Activated B cell treated with CpG ODN at 0.5 μM for 24 hours (primary cell): ENCODE measurements at places on chromosomes 4 and X.
A peak's percentile ranks its signal among the peaks of the same experiment; 100 is the strongest.

GRCh38 chr4:13627606-13628311 lies at the start of gene BOD1L1:
Gene BOD1L1, minus strand, starts transcription at chr4:13627725. Its CDS starts 138 bp downstream, at chr4:13627587.
- peak; percentile 80 for DNase-seq

DNA sequence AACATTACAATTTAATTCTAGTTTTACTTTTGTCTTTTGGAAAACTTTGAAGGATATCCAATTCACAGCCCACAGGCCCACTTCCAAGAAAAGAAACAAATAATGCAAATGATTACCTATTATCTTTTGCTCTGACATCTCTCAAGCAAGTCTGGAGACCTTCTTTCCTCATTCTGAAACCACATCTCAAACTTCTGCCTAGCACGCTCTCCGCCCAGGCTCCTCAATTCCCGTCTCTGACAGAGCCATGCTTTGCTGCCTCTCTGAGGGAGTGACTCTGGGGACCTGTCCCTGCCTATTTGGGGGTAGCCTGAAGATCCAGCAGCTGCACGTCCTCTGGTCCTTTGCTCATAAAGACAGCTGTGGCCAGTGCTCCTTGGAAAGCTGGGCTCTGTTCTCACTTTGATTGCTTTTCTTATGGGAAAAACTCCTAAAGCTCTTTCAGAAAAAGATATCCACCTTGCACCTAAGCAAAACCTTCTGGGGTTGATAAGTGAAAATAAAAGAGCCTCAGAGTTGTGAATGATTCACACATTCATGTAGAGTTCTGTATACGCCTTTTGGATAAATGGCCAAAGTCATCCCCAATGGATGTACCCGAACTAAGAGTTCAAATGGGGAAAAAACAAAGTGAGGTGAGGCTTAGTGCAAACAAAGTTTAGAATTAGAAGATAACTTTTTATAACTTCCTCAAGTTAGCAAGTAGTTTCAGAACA lies 72.4 kb upstream of the TNIP3 start:
- no peak for DNase-seq

DNA sequence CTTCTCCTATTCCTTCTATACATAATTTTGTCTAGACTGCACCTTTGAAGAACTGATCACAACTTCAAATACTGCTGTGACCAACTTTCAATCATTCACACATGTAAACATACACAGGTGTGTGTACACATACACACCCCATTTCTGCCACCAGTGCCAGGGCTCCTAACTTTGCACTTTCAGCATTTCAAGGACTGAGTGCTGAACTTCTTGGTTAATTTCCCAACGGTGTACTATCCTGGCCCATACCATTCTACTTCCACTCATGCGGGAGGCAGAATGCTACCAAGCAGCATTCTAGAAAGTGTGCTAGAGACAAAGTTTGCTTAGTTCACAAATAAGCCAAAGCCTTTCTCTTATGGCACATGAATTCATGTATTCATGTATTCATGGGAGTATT lies 51.2 kb downstream of the RPGR start:
- DNase-seq, result no peak

- DNase-seq, result no peak
Measured at GRCh38 chrX:24493740-24494581, 28.9 kb downstream of the PDK3 start.

DNA sequence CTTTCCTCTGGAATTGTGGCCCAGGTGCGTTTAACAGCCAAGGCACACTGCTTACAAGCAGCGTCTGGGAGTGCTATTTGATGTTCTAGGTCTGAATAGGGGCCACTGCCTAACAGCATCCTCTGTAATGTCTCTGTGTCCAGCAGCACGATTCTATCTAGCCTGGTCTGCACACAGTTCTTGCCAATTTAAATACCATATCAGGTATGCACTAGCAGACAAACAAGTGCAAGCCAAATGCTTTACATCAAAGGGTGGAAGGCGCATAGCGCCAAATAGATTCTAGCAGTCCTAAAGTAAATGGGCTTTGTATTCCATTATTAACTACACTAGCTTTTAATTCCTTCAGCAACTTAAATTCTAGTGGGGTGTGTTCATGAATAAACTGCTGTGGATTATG lies 15.8 kb upstream of the UGDH start:
- no peak for DNase-seq
